ENCODE measurements at places on chromosomes 1 and 21.

GRCh38 chr1:30340934-30341333 lies 382.5 kb downstream of the MATN1 start:
- no peak overlapping the region for H3K27ac ChIP-seq
- H3K4me3 ChIP-seq = no peak overlapping the region

GRCh38 chr1:45385302-45385701 lies 45.1 kb upstream of the MUTYH start:
- H3K4me3 ChIP-seq = no peak overlapping the region
- no peaks in the 10 kb centered on the region for H3K36me3 ChIP-seq
- no peak overlapping the region for H3K27ac ChIP-seq
- DNase-seq = no peak
- no peaks in the 10 kb centered on the region for H3K4me1 ChIP-seq
- H3K27me3 ChIP-seq = no peaks in the 10 kb centered on the region

- no peaks in the 10 kb centered on the region for H3K4me1 ChIP-seq
- H3K27me3 ChIP-seq = no peaks in the 10 kb centered on the region
- DNase-seq = no peak
- no peaks in the 10 kb centered on the region for H3K36me3 ChIP-seq
- H3K4me3 ChIP-seq = no peak overlapping the region
- H3K27ac ChIP-seq = no peak overlapping the region
Observed at GRCh38 chr1:244181867-244182266, 130.8 kb downstream of the ZBTB18 start.

- H3K4me1 ChIP-seq = peaks cover 62% of the 10 kb centered on the region
- H3K27ac ChIP-seq = peak overlapping the region; percentile 83
- no peak for DNase-seq
- peaks cover 39% of the 10 kb centered on the region for H3K36me3 ChIP-seq
- H3K4me3 ChIP-seq = peak overlapping the region; percentile 91
Observed at GRCh38 chr1:111449703-111450017, 396 bp downstream of the ATP5PB start.

- H3K4me1 ChIP-seq = peaks cover 4% of the 10 kb centered on the region
- H3K36me3 ChIP-seq = no peaks in the 10 kb centered on the region
- no peak overlapping the region for H3K27ac ChIP-seq
Observed at GRCh38 chr1:6965083-6965934, 180.1 kb downstream of the CAMTA1 start.

DNA sequence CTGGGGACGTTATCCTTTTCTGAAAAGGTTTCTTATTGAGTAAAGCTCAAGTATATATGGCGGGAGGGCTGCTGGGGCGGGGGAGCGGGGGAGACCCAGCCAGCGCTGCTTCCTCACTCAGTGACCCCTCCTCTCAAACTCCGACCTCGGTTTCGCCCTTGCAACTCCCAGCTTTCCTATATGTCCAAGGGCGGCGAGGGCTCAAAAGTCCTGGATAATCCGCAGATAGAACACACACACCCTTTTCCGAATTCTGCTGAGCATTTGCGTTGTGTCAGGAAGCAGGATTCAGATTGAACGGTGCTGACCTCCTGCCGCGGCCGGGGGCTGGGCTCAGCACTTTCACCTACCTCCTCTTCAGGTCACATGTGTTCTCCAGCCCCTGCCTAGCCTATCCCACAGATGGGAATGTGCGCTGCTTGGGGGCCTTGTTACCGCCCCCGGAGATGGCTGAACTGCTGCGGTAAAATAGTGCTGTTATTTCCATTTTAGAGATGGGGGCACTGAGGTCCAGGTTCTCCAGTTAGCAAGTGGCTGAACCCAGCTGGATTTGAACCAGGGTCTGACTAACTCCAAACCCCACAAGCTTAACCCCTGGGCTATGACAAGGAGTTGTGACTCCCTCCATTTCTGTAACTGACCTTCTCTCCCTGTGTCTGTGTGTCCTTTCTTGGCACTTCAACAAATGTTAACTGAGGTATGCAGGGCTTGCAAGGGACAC lies 795 bp upstream of the AHDC1 start:
- H3K27ac ChIP-seq = no peak overlapping the region
- peak overlapping the region; percentile 89 for H3K4me3 ChIP-seq
- peaks cover 51% of the 10 kb centered on the region for H3K4me1 ChIP-seq
- DNase-seq = no peak
- no peaks in the 10 kb centered on the region for H3K27me3 ChIP-seq

- H3K27ac ChIP-seq = no peak overlapping the region
- no peak overlapping the region for H3K4me3 ChIP-seq
- no peaks in the 10 kb centered on the region for H3K36me3 ChIP-seq
- no peak for DNase-seq
- H3K27me3 ChIP-seq = peaks cover 10% of the 10 kb centered on the region
Observed at GRCh38 chr1:166978821-166979220, 3.5 kb upstream of the ILDR2 start.

DNA sequence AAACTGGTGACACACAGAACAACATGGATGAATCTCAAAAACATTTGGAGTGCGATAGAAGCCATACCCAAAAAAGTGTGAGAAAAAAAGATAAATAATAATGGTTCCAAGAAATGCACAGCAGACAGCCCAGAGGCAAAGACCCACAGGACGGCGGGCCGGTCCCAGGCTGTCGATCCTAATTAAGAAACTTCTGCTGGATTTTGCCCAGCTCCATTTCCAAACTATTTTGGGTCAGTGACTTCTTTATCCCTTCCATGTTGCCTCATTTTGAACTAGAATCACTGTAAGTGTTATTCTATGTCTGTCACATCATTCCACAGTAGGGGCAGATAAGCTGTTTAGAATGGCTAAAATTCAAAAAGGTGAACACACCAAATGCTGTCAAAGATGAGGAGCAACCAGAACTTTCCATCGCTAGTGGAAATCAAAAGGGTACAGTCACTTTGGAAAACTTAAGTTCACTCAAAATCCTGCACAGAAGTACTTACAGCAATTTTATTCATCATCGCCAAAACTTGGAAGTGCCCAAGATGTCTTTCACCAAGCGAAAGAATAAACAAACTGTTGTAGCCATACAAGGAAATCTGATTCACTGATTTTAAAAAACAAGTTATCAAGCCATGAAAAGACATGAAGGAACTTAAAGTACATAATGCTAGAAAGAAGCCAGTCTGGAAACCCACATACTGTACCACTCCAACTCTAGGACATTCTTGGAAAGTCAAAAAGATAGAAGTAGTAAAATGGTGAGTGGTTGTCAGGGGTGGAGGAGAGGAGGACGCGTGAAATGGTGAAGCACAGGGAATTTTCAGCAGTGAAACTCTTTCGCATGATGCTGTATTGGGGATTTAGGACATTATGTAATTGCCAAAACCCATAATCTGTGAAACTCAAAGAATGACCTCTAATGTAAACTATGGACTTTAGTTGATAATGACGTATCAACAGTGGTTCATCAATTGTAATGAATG lies 7.5 kb downstream of the NBPF1 start:
- H3K27ac ChIP-seq = no peak overlapping the region
- no peaks in the 10 kb centered on the region for H3K4me1 ChIP-seq
- no peak for DNase-seq

GRCh38 chr1:76177615-76178014 lies 103.1 kb downstream of the ST6GALNAC3 start:
- H3K27me3 ChIP-seq = no peaks in the 10 kb centered on the region
- H3K4me3 ChIP-seq = no peak overlapping the region
- no peak overlapping the region for H3K27ac ChIP-seq
- no peaks in the 10 kb centered on the region for H3K4me1 ChIP-seq

- DNase-seq = no peak
- H3K36me3 ChIP-seq = no peaks in the 10 kb centered on the region
- no peaks in the 10 kb centered on the region for H3K27me3 ChIP-seq
Observed at GRCh38 chr1:163766257-163766918, 444.6 kb downstream of the NUF2 start.

DNA sequence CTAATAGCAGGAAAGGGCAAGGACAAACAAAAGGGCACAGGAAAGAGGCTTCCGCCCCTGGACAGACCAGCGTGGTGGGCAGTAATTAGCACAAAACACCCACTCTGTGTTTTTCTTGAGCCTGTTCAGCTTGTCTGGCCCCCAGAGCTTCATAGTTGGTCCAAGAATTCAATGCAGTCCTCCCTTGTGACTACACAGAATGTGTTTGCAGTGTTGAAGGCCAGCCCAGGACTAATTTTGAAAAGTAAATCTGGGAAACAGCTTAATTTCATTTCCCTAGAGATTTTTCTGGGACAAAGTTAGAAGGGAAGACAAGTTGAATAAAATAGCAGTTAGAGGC lies 49.2 kb upstream of the LMO4 start:
- no peaks in the 10 kb centered on the region for H3K4me1 ChIP-seq
- H3K36me3 ChIP-seq = no peaks in the 10 kb centered on the region
- H3K27ac ChIP-seq = peak overlapping the region; percentile 13
- no peak for DNase-seq
- H3K27me3 ChIP-seq = no peaks in the 10 kb centered on the region

DNA sequence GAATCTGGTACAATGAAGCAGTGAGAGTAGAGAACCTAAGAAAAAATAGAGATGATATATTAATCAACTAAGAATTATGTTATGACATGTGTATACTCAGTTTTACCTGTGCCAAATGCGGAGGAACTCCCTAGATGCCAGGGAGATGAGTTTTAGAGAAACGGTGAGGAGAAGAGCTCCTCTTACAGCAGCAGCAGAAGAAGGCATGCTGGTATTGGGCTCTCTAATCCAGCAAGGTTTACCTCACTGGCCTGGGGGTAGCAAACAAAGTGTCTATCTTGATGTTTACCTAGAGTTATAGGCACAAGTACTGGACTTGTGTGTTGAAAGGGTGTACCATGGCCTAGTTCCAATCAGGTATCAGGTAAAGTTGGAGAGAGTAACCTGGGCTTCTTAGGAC lies 28.9 kb upstream of the DEPDC1 start:
- no peak overlapping the region for H3K27ac ChIP-seq
- H3K27me3 ChIP-seq = no peaks in the 10 kb centered on the region
- H3K4me1 ChIP-seq = no peaks in the 10 kb centered on the region
- DNase-seq = no peak

GRCh38 chr1:93716941-93717368 lies 35.3 kb upstream of the BCAR3 start:
- no peak overlapping the region for H3K4me3 ChIP-seq
- H3K27me3 ChIP-seq = no peaks in the 10 kb centered on the region
- H3K4me1 ChIP-seq = peaks cover 11% of the 10 kb centered on the region
- H3K36me3 ChIP-seq = no peaks in the 10 kb centered on the region
- DNase-seq = no peak

DNA sequence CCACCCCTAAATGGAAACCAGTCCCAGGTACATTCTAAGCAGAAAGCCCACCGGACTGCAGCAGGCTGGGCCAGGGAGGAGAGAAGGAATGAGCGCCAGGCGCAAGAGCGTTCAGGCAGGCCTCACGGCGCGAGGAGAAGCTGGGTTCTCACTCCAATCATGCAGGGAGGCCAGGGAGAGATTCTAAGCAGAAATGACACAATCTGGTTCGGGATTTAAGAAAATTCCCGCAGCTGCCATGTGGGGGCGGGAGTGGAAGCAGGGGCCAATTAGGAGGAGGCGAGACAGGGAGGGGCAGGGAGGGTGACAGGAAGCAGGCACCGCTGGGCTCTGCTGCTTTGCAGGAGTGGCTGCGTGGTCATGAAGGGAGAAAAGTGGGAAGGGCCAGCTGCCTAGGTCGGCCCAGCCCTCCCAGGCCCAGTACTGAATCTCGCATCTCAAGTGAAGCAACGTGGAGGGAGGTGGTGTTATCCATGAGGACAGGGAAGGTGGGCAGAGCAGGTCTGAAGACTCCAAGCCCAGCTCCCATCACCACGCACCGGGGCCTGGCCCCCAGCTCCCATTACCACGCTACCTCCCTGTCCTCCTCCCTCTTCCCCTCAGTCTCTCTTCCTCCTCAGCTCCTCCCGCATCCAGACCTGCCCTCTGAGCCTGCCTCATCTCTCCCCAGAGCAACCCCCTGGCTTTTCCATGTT lies 11.8 kb downstream of the NPHP4 start:
- H3K27ac ChIP-seq = no peak overlapping the region
- peaks cover 29% of the 10 kb centered on the region for H3K36me3 ChIP-seq
- H3K4me1 ChIP-seq = no peaks in the 10 kb centered on the region
- H3K27me3 ChIP-seq = no peaks in the 10 kb centered on the region

GRCh38 chr1:115136706-115137105 lies 47.4 kb upstream of the TSPAN2 start:
- H3K27ac ChIP-seq = no peak overlapping the region
- H3K4me3 ChIP-seq = no peak overlapping the region
- H3K4me1 ChIP-seq = no peaks in the 10 kb centered on the region
- H3K27me3 ChIP-seq = no peaks in the 10 kb centered on the region

DNA sequence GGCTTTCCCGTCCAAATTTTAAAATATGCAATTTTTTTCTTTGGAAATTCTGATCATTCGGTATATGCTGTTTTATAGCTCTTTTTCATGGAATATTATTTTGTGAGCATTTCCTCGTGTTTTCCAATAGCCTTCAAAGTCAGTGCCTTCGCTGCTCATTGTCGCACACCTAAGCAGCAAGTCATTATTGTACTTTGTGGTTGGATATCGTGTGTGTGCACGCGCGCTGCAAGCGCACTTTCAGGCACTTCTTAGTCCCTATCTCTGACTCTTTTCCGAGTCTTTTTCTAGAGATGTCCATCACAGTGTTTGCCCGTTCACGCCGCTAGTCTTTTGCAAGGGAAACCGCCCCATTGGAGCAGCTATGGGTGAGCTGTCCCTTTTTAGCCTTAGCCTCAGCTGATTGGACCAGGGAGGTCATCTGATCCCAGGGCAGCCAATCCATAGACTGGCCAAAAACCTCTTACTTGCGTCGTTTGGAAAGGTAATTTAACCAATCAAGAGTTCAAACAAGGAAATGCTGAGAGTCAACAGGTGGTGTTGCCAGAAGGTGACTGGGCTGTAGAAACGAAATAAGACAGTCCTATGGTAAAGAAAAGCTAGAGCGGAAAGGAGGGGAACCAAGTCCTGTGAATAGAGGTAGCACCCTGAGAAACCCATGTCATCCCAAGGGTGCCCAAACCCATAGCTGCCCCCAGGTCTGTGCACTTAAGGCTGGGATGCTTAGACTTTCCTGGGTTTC lies 710 bp upstream of the HYI start:
- H3K4me1 ChIP-seq = peaks cover 6% of the 10 kb centered on the region
- H3K27ac ChIP-seq = peak overlapping the region; percentile 91
- H3K36me3 ChIP-seq = peaks cover 26% of the 10 kb centered on the region
- peak overlapping the region; percentile 67 for H3K4me3 ChIP-seq
- peak; percentile 85 for DNase-seq
- no peaks in the 10 kb centered on the region for H3K27me3 ChIP-seq

GRCh38 chr1:40694353-40694874 lies 2.9 kb downstream of the NFYC start:
- peaks cover 6% of the 10 kb centered on the region for H3K36me3 ChIP-seq
- H3K4me3 ChIP-seq = no peak overlapping the region
- no peaks in the 10 kb centered on the region for H3K27me3 ChIP-seq
- no peak for DNase-seq
- H3K27ac ChIP-seq = no peak overlapping the region

- DNase-seq = no peak
- H3K36me3 ChIP-seq = no peaks in the 10 kb centered on the region
- H3K27me3 ChIP-seq = no peaks in the 10 kb centered on the region
- no peak overlapping the region for H3K4me3 ChIP-seq
Observed at GRCh38 chr1:81209461-81209860, 591.3 kb upstream of the ADGRL2 start.

DNA sequence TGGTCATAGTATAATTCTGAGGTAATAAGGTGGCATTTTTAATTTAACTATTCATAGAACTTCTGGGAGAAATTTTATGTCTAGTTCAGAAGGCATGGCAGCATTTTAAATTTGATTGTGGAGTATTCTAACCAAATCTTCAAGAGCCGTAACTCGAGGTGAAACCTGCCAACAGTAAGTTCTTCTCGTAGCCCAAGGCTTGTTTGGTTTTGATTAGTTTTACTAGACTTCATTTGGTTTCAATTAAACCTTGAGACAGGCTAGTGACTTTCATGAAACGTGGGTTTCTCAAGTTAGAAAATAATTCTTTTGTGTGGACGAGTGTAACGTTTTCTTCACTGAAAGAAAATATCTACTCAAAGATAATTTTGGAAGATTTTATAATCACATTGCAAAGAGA lies 395.5 kb downstream of the USP25 start:
- DNase-seq = no peak
- no peaks in the 10 kb centered on the region for H3K36me3 ChIP-seq
- H3K27ac ChIP-seq = no peak overlapping the region
- H3K4me1 ChIP-seq = no peaks in the 10 kb centered on the region
- H3K4me3 ChIP-seq = no peak overlapping the region
- H3K27me3 ChIP-seq = no peaks in the 10 kb centered on the region

Data from lower lobe of right lung (tissue), 2 donors.